Breast epithelium (tissue), 4 donors: ENCODE measurements at places on chromosomes 5 and 9.

GRCh38 chr9:120616966-120617935, 37.3 kb upstream of the CDK5RAP2 start:
- DNase-seq, result no peak

DNA sequence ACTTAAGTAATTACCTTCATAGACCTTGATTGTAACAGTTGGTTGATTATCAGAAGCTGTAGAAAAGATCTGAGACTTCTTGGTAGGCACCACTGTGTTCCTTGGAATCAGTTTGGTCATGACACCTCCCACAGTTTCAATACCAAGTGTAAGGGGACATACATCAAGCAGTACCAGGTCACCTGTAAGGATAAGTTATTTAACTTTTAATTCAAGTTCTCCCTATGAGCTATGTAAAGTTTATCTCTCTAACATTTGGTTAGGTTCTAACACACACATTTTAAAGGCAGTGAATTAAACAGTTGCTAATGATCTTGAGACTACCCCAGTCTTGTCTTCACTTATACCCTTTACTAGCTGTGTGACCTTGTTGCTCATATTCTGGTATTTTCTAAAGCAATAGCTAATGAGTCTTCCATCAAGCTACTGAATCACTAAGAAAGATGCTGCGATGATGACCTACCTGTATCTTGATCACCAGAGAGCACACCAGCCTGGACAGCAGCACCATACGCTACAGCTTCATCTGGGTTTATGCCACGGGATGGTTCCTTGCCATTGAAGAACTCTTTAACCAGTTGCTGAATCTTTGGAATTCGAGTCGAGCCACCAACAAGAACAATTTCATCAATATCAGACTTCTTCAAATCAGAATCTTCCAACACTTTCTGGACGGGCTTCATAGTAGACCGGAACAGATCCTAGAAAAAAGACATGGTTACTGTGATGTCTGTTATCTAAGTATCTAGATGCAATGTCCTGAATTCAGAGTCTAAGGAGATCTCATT, 2.8 kb downstream of the HSPA5 start:
- DNase-seq, result no peak

- DNase-seq, result no peak
Observed at GRCh38 chr5:26003966-26004365, 1034.4 kb downstream of the CDH9 start.

- DNase-seq, result no peak
Observed at GRCh38 chr9:128987805-128988204, 40.3 kb downstream of the NUP188 start.

- no peak for DNase-seq
Observed at GRCh38 chr5:20522905-20523482, 535.0 kb upstream of the CDH18 start.

DNA sequence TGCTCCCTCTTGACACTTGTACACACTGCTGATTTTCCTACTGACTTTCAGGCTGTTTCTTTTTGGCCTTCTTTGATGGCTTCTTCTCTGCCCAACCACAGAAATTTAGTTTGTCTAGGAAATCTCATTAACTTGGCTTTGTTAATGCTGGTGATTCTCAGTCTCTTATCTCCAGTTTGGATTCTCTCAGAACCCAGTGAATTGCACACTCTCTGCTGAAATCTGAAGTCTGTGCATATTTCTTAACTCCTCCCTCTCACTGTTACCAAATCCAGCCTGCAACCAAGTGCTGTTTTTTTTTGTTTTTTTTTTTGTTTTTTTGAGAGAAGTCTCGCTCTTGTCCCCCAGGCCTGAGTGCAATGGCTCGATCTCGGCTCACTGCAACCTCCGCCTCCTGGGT, 117.2 kb downstream of the CDC42SE2 start:
- no peak for DNase-seq

DNA sequence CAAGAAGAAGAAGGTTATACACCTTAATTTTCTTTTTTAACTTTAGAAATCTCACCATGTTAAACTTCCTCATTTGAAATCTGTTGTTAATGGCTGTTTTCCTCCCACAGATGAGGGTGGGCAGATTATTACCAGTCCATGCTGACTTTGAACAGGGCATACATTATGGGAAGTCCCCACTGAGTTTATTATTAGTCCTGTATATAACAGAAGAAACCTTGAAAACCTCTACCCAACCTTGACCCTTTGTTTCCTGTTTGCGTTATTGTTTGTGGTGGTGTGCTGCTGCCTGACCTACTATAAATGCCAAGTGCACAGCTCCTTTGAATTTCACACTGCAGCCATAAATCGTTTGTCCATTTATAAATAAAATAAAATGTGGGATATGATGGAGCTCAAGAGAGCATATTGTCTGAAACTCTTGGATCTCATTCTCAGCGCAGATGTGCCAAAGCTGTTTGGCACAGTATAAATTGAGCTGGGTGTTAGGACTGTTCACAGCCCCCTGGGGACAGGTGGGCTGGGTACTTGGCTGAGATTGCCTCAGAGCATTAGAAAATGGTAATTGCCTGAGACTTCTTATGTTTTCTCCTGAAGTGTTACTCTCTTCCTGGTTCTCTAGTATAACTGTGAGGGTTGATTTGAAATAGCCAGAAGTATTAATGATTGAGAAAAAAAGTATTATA, 139.6 kb downstream of the SPATA31D1 start:
- DNase-seq, result no peak

- peak; percentile 41 for DNase-seq
Observed at GRCh38 chr5:158695595-158696330, 404.0 kb downstream of the EBF1 start.

GRCh38 chr5:537098-537497, 12.8 kb upstream of the SLC9A3 start:
- DNase-seq, result no peak
